ENCODE measurements at places on chromosomes 16 and 17.

GRCh38 chr17:31780483-31780882 is 78.6 kb downstream of the COPRS start:
- no peak for DNase-seq

- DNase-seq = no peak
Observed at GRCh38 chr17:80673152-80673920, 128.7 kb downstream of the RPTOR start.

DNA sequence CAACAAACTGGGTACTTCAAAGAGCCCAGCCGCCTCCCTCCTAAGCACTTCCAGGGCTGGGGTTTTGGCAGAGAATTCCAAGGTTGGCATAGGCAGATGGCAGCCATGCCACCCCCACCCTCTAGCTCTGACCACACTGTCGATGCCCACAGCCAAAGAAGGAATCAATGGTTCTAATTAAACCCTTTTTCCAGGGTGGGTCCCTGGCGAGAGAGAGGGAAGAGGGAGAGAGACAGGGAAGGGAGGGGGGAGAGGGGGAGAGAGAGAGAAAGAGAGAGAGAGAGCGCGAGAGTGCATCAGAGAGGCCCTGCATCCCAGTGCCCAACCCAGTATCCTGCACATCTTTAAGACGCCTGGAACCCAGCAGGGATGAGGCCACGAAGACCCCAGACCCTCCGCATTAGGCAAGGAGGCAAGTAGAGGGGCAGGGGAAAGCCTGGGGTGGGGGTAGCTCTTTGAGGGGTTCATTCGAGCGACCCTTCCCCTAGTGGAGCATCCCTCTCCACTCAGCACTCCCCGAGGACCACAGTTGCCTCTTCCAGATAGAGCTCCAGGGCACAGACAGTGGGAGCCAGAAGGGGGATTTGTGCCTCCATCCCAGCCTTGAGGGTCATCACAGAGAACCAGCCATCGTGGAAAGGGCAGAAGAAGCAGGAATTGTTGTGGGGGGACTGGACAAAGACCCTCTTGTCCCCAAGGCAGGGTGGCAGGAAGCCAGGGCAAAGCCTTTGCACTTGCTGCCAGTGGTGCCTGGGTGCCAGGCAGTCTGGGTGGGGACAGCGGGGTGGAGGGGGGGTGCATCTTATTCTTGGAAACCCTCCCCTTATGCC is 2.6 kb downstream of the SRCIN1 start:
- no peak for DNase-seq

DNA sequence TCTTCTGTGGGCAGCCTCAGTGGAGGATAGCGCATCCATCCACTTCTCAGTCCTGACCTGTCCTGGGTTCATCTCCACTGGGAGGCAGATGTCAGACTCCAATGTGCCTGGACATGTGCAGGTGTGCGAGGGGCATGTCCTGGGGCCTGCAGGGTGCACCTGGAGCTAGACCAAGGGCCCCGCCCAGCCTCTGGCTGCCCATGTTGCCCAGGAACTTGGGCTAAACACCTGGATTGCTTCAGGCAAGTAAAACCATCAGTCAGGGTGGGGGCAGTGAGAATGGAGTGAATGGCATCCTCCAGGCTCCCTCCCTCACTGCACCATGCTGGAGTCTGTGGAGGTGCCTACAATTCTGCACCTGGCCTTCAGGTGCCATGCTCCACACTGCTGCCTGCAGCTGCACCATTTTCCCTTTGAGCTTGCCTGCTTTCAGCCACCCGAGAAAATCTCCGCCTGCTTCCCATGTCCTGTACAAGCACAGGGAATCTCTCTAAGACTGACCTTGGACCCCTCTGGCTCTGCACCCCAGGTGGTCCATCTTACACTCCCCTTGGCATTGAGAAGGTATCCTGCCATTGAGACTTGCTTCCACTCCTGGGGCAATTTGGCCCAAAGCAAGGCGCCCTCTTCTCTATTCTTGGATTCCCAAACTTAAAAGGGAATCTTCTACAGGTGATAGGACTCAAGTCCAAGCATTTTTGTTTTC is 2.1 kb upstream of the MFSD6L start:
- no peak for DNase-seq

GRCh38 chr16:71464231-71464630 is 2.2 kb upstream of the ZNF23 start:
- DNase-seq = no peak

DNA sequence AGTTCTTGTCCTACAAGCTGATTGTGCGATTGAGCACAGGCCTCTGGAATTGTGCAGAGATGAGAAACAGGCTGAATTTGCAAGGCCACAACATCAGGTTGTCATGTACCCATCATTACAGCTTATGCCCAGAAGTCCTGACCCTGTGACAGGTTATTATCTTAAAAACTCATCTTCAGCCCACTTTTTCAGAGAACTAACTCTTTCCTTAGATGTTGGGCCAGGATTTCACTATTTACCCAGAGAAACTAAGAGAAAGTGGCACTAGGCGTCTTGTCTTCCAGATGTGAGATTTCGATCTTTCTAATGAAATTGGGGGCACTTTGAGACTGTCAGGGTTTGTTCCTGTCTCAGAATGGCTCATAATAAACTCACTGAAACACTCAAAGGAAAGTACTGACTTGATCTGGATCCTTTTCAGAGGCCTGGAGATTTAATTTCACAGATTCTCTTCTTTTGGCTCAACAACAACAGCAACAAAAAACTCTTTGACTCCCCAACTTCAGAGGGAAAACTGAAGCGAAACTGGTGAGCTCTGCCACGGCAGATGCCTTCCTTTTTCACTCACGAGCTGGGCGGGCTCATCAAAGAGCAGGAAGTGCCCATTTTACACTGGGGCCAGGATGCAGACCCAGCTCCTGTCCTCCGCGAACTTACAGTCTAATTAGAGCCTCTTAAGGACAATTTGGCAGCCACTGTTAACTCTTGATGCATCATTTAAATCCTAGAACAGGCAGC is 17.7 kb upstream of the SLC12A3 start:
- DNase-seq = no peak

DNA sequence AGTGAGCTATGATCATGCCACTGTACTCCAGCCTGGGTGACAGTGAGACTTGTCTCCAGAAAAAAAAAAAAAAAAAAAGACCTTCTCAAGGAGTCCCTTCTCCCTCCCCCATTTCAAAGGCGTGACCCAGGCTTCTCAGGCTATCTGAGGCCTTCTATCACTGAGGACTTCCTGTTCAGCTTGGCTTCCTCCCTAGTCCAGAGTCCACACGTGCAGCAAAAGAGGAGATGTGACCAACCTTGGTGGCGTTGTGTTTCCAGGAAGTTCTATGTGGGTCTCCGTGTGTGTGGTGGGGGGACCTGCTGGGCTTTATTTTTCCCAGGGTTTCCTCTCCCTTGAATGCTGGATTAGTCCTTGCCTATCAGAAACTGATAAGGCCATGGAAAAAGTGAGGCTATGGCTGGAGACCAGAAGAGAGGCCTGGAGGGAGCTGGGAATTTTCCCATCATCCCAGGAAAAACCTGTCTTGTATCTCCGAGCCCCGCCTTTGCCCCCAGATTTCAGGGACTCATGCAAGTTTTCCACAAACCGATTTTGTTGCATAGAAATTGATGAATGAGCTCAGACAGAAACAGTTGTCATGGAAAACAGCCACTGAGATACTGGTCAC is 148.1 kb downstream of the SALL1 start:
- no peak for DNase-seq

- DNase-seq = no peak
Observed at GRCh38 chr17:41026715-41027471, at the start of gene KRTAP1-5. KRTAP1-5 (minus strand) TSS chr17:41027208; CDS start chr17:41027155, 53 bp downstream.

- no peak for DNase-seq
Observed at GRCh38 chr17:6374271-6374691, 60.6 kb downstream of the AIPL1 start.

- no peak for DNase-seq
Observed at GRCh38 chr16:63442246-63442645, 1406.0 kb upstream of the CDH8 start.

DNA sequence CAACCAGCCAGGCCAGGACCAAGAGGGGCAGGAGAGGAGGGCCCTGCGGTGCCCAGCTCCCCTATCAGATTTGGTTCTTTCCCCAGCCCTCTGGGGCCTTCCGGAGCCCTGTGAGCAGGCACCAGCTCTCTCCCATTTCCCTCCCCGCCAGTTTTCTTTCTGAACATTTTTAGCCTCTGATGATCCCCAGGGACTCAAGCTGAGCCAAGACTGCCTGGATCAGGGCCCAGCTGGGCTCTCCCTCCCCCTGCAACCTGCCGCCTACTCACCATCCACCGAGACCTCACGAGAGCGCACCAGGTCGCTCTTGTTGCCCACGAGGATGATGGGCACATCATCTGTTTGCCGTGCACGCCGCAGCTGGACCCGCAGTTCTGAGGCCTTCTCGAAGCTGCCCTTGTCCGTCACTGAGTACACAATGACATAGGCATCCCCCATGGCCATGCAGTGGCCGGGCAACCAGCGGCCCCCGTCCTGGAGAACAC is 2.0 kb downstream of the RRAD start:
- no peak for DNase-seq

DNA sequence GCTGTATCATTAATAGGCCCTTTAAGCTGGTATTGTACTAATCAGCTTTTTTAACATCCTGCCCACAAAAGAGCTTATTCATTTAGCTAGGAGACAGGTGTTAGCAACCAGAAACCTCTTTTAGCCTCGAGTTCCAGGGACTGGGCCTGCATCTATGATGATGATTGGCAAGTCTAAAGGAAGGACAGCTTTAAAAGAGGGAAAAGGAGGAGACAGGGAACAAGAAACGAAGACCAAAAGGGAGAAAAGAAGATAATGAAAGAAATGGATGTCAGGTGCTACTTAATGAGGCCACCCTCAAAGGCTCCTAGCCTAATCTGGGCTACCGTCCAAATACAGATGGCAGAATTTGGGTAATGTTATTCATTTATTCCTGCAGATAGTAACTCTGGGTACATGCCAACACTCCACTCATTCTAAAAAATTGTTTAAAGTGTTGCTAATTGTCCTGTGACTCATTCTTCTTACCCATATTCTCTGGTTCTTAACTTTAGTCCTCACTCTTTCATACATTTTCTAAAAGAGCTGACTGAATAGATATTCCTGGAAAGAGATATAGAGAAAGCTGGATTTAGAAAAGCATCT is 18.7 kb upstream of the RFFL start:
- DNase-seq = no peak

DNA sequence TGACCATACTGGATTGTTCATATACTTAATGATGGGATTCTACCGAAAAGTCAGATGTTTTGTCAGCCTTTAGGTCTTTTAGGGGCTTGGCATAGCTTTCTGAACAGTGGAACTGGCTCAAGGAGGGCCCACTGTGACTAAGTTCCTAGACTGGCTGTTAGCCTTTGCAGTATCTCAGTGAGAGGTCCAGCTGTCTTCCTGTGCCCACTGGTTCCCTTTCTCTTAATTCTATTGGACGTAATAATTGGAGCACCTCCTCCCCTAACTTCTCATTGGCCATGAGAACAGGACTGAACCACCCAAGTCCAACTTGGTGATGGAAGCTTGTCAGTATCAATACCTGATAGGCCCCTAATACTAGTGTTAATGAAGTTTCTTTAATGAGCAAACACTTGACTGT is 13.5 kb downstream of the KPNA2 start:
- no peak for DNase-seq

DNA sequence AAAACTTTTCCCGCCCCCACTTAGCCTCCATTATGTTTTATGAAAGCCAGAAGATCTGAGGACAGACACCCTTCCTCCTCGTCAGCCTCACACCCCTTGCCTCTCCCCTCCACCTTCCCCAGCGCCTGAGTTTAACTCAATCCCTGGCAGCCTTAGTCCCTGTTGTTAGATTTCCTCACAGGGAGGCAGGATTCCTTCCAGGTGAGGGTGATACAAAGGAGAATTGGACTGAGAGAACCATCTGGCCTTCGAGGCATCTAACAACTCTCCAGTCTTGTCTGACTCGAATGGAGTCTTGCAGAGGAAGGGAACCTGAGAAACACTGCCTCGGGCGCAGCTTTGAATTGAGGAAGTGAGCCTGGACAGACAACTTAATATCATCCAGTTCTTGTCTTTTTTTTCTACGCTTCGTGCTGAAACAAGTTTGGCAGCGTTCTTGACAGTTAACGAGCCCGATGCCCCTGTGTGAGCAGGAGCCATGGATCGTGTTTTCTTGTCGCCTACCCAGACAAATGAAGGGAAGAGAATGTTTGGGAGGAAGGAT is 1.3 kb upstream of the ZNF768 start:
- no peak for DNase-seq

DNA sequence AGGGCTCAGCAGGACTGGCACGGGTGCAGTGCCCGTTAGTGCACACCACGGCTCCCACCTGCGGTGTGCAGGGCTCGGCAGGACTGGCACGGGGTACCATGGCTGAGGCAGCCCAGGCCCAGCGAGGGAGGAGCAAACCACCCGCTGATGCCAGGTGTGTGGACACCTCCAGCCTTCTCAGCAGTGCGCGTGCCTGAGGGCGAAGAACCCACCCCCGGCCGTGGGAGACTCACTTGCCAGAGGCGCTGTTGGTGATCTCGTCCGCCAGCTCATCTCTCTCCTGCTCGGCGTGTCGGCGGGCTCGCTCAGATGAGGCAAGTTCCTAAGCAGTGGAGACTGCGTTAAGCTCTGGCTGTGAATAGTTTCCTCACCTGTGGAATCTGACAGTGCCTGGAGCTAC is 45.4 kb downstream of the NDEL1 start:
- no peak for DNase-seq

DNA sequence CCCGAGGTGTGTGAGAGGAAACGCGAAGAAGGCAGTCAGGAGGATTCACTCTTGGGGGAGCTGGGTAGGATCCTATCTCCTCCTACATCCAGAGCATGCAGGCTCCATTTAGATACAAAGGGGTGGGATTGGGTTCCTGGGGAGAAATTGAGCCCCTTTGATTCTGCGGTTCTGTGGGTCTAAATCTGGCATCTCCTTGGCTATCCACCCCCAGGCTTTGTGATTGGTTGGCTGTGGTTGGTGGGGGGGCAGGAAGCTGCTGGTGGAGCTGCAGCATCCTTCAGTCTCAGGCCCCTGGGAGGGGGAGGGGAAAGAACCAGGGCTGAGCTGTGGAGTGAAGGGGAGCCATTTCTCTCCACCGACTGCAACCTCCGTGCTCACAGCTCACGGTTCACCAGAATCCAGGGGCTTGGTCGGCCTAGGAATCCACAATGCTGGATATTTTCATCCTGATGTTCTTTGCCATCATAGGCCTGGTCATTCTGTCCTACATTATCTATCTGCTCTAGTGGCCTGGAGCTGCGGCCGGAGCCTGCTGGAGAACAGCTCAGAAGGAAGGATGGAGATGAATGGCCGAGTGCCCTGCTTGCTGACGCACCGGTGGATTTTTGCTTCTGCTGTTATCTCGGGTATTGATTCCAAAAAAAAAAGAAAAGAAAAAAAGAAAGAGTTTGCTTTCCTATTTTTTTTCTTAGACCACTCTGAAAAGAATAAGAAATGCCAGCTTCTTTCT is at the start of gene LASP1NB:
TSS of gene LASP1NB (plus strand) at position 352 of the 733 bp plus-strand sequence.
- no peak for DNase-seq

DNA sequence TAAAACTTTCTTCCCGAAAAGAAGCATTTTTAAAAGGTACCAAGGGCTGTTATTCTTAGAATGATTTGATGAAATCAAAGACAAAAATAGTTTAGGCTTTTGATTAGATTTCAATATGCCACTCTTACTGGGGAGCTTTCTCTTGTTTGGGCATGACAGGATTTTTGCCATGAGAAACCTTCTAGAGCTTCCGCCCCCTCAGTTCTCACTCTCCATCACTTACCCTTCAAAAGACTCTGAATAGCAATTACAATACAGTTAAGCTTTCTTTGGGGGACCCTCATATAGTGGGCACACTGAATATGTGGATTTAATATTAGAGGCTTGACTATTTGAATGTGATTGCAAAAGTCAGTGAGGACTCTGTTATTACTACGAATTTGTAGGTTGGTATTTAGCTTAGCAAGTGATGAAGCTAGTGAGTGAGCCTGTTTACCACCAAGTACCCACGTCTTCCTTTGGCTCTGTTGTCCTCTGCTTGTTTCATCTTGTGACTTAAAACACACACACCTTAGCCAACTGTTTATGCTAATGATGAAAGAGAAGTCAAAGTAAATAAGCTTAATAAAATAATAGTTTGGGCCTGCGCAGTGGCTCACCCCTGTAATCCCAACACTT is 158.7 kb upstream of the TBX2 start:
- DNase-seq = no peak
